GM04504 (cell line): ENCODE measurements at places on chromosomes 6 and 20.

DNA sequence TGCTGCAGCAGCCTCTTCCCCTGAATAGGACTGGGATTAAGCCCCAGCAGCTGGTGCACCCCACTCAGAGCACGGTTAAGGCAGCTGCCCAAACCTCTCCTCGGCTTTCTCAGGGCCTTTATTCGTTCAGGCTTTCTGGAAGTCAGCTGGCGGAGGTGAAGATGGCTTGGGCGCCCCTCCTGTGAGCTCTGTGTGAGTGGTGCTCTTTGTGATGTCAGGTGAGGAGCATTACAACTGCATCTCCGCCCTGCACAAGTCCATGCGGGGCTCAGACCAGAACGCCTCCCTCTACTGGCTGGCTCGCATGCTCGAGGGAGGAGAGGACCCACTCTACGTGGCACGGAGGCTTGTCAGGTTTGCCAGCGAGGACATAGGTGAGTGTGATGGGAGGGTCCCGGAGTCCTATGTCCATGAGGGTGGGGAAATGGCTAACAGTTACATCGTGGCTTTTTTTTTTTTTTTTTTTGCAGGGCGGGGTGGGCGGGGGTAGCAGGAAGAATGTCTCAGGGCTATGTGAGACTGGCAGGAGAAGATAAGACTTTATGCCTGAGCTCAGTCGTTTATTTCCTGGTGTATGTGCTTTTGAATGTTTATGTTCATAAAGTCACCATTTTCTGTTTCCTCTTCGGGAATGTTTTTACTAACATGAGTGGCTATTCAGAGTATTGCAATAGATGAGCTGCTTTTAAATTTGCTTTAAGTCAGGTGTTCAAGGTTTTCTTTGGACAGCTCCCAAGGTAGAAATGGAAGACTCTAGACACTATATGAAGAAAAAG is 18.2 kb downstream of the WRNIP1 start:
- DNase-seq: no peak

- DNase-seq: no peak
These were observed 61.7 kb downstream of the FAM217A start for GRCh38 chr6:4017058-4017739.

DNA sequence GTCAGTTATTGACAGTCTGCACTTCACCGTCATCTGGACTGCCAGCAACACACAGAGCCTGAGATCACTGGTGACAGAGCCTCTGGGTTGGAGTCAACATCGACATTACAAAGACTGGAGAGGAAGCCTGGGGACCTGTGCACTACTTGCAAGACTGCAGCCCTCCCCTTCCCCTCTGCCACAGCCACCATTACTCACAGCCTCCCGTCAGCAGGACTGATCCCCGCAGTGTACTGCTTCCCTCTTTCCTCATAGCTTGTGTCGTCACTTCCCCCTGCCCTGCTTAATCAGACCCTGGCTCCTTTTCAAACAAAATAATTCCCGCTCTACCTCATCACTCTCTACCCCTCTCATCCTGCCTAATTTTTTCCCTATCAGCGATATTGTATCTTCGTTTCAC is 235.5 kb upstream of the KCNQ5 start:
- DNase-seq: no peak

- no peak for DNase-seq
These were observed 24.6 kb upstream of the SPTLC3 start for GRCh38 chr20:12984069-12984765.

- no peak for DNase-seq
These were observed 4.9 kb upstream of the DLL1 start for GRCh38 chr6:170295510-170296422.

GRCh38 chr6:138052783-138053182 is 54.4 kb downstream of the PERP start:
- no peak for DNase-seq

DNA sequence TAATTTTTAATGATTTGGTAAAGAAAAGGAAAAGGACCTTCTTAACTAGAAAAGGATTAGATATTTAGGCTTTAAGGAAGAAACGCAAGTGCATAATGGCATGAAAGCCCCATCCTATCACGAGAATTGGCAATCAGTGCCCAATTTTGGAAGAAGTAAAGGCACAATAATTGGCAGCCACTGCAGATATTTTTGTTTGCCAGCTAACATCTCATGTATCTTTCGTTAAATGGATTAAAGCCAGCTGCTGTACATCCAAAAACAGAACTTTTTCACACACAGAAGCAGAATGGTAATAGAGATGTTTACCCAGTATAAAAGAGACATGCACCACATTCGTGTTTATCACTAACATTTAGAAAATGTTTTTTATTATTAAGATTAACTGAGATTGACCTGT is 180.3 kb downstream of the C6orf118 start:
- DNase-seq: no peak

- DNase-seq: no peak
These were observed 161.3 kb downstream of the PHACTR3 start for GRCh38 chr20:59765599-59766177.

DNA sequence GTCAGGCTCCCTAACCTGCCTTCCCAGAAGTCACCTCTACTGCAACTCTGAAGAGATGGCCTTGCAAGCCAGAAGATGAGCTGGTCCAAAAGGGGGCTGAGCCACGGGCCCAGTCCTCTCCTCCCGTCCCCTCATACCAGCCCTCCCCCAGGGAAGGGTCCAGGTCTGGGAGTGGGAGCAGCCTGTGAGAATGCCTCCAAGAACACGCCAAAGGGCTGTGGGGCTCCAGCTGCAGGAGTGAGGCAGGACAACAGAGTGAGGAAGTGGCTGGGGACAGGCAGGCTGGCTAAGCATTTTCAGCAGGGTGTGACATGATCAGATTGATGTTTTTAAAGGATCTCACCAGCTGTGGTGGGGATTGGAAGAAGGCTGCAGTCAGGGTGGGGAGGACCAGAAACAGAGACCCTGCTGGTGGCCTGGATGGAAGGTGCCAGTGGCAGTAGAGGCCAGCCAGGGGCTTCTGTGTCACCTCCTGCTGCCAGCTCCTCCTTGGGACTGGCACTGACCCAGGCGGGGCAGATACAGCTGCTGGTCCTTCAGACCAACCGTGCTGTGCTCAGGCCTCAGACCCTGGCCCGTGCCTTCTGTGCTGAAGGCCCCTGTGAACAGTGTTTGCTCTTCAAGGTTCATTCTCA is 257.6 kb downstream of the NRN1 start:
- DNase-seq: no peak

- DNase-seq: peak; percentile 22
These were observed 92.8 kb downstream of the ATRN start for GRCh38 chr20:3563548-3564177.

DNA sequence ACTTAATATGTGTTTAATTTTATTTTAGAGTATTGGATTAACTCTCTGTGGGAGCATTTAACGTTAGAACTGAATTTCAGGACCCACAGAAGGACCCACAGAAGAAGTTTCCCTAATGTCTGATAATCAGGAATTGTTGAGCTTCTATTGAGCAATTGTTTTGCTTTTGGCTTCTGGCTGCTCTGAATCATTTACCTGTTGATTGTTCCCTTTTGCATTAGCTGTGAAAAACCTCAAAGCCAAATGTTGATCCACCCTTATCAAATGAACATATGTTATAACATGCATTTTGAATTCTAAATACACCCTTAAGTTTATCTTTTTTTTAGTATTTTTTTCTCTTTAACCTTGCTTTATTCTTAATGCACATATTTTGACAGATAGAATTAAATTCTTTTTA is 393.5 kb downstream of the LAMA2 start:
- no peak for DNase-seq

DNA sequence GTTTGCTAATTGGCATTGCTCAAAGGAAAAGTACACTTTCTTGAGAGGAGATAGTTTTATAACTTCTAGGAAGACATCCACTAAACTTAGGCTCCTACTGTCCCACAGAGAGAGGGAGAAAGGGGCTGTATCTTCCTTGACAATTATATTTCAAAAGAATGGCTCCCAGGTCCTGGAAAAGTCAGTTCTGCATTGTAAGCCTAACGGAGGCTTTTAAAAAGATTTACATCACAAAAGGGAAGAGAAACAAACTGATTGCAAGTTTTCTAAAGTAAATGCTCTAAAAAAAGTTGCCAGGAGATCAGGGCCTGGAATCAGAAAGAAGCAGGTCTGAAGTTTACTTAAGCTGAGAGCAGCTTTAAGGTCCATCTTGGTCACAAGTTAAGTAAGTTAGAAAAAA is 839.5 kb downstream of the FRK start:
- DNase-seq: no peak

DNA sequence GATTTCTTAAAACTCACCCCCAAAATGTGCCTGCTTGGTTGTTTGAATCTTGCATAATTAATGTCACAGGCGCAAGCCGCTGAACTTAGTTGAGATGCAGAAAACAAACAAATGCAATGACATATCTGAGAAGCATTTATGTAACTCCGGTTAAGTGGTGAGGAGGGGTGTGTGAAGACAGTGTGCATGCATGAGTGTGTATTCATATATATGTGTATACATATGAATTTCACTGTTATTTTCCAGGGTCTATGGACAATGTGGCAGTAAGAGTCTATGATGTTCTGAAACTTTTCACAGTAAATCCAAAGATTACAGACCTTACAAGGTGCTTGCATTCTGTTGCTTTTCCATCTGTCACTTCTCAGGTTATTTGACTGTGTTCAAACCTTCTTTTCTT is 103.0 kb downstream of the ZNF217 start:
- DNase-seq: no peak

DNA sequence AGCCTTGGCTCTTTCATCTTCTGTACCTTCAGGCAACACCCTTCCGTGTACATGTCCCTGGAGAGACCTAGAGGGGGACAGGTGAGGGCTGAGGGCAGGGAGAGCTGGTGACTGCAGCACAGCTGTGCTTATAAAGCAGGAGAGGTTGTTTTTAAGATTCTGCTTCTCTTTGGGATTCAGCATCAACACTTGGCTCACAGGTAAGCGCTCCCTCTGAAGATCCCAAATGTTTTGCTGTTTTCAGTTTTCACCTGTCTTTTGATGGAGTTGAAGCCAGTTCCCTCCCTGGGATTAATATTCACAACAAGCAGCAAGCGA is 19.4 kb upstream of the TRAF3IP2 start:
- DNase-seq: no peak

DNA sequence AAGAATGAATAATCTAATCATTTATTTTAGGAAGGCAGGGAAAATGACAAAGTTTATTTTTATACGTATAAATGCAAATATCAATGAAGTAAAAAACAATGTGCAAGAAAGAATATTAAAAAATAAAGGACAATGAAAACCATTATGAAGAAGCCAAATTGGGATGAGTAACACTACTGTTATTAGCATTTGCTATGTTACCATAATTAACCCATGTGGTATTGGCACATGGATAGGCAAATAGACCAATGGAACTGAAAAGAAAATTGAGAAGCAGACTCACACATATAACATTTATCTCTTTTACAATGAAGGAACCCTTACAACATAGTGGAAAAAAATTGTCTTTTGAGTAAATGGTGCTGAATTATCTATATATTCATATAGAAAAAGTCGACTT is 214.6 kb downstream of the CLVS2 start:
- DNase-seq: no peak

DNA sequence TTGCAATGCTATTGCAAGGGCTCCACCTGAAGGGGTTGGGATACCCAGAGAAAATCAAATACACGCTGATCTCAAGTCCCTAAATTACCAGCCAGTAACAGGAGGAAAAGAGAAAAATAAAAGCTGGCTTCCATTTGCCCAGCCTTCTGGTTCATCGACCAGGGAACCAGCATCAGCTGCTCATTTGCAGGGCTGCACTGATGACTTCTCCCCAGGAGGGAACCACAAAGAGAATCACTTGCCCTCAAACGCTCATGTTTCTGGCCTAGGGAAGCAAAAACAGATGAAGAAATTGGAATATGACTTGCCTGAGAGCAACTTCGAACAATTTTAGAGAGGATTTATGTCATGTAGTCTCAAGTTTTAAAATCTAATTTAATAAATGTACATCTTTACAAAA is 119.7 kb downstream of the SH3BGRL2 start:
- DNase-seq: no peak

- DNase-seq: no peak
These were observed 10.6 kb downstream of the TAF11 start for GRCh38 chr6:34877259-34877658.

- DNase-seq: no peak
These were observed 32.9 kb downstream of the NUDT3 start for GRCh38 chr6:34359418-34360158.

- no peak for DNase-seq
These were observed 279.4 kb downstream of the RFPL4B start for GRCh38 chr6:112626468-112627082.
